Smooth muscle cell of trachea (primary cell): ENCODE measurements at places on chromosomes 6 and 20. TPM values are rescaled to one million over a fixed set of nuclear protein-coding genes. Genes with fewer than 3 reads are reported as not detected.

RBM12 gene
- total RNA-seq, result 38.2 and 43.8 TPM in 2 replicates

SAMD3 gene
- 2.0 and 5.1 TPM in 2 replicates for total RNA-seq

SYNCRIP gene
- total RNA-seq, result 39.9 and 83.2 TPM in 2 replicates

TREML2 gene
- not detected in 2 replicates for total RNA-seq

IMPG1 gene
- not detected in 2 replicates for total RNA-seq

OPN5 gene
- total RNA-seq, result not detected in 2 replicates

TP53INP2 gene
- 4.2 and 4.5 TPM in 2 replicates for total RNA-seq

PAX1 gene
- total RNA-seq, result not detected in 2 replicates

ISM1 gene
- total RNA-seq, result under 0.01 TPM in 1 of 2 replicates, not detected in the other

MYBL2 gene
- total RNA-seq, result 0.66 and 7.0 TPM in 2 replicates

SNX9 gene
- total RNA-seq, result 104 and 130 TPM in 2 replicates

SEMG1 gene
- not detected in 2 replicates for total RNA-seq

AFDN gene
- total RNA-seq, result 27.0 and 39.0 TPM in 2 replicates

SLPI gene
- 0.33 TPM in 1 of 2 replicates, not detected in the other for total RNA-seq

CASS4 gene
- total RNA-seq, result 10.5 and 12.4 TPM in 2 replicates

AIF1 gene
- not detected in 2 replicates for total RNA-seq

SIRPD gene
- not detected in 2 replicates for total RNA-seq

RIPPLY2 gene
- total RNA-seq, result 0.29 and 0.66 TPM in 2 replicates

FAM50B gene
- 9.2 and 11.9 TPM in 2 replicates for total RNA-seq

RBPJL gene
- total RNA-seq, result not detected in 2 replicates

TMC2 gene
- total RNA-seq, result not detected in 2 replicates

NINL gene
- total RNA-seq, result 12.9 and 16.3 TPM in 2 replicates

CALHM5 gene
- 5.5 and 6.3 TPM in 2 replicates for total RNA-seq

NEURL2 gene
- 6.4 and 13.9 TPM in 2 replicates for total RNA-seq

HLA-DRB1 gene
- total RNA-seq, result 0.17 TPM in 1 of 2 replicates, not detected in the other

LKAAEAR1 gene
- total RNA-seq, result not detected in 2 replicates

MLN gene
- total RNA-seq, result not detected in 2 replicates

CPNE5 gene
- 0.15 TPM in 1 of 2 replicates, not detected in the other for total RNA-seq

RPP21 gene
- total RNA-seq, result 27.9 and 52.3 TPM in 2 replicates

RPS6KA2 gene
- 60.4 and 122 TPM in 2 replicates for total RNA-seq

DPPA5 gene
- total RNA-seq, result not detected in 2 replicates

PBOV1 gene
- total RNA-seq, result not detected in 2 replicates

SLC22A2 gene
- not detected in 2 replicates for total RNA-seq

WFDC12 gene
- not detected in 2 replicates for total RNA-seq

HLA-DQA1 gene
- not detected in 2 replicates for total RNA-seq

SSTR4 gene
- not detected in 2 replicates for total RNA-seq

SRMS gene
- total RNA-seq, result not detected in 2 replicates

NRN1 gene
- 0.29 and 0.83 TPM in 2 replicates for total RNA-seq

GLO1 gene
- 96.9 and 174 TPM in 2 replicates for total RNA-seq

RAD21L1 gene
- total RNA-seq, result under 0.01 TPM in 1 of 2 replicates, not detected in the other
